ENCODE measurements at places on chromosomes 5 and 9.

- DNase-seq = no peak
These were observed 125.5 kb downstream of the SEC61B start for GRCh38 chr9:99347568-99347967.

- no peak for DNase-seq
These were observed 207.9 kb downstream of the CDK5RAP2 start for GRCh38 chr9:120372040-120372439.

DNA sequence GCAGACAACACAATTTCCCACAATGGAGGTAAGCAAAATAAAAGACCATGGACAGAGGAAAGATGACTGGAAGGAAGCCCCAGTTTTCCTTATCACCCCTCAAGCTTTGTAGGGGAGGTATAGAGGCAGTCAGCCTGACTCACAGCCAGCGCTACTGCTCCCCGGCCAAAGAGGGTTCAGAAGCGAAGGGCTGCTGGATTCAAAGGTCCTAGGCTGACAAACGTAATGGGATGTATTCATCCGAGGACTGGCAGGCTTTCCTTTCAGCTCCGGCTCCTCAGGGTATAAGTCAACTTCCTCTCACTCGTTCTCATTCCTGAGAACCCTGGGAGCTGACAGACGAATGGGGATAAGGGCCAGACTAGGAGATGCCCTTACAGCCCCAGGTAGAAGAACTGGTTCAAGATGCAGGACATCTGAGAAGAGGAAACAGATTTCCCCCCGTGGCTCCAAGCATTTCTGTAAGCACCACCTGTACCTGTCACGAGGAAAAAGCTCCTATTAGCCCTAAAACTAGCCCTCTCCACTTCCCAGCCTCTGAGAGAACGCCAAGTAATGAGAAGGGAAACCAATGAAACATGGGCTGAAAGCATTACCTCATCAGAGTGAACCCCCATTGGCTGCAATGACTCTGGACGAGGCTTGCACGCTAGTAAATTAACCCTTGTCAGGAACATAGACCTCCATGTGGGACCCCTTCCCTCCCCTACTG lies 22.1 kb upstream of the FAM13B start:
- peak; percentile 63 for DNase-seq

DNA sequence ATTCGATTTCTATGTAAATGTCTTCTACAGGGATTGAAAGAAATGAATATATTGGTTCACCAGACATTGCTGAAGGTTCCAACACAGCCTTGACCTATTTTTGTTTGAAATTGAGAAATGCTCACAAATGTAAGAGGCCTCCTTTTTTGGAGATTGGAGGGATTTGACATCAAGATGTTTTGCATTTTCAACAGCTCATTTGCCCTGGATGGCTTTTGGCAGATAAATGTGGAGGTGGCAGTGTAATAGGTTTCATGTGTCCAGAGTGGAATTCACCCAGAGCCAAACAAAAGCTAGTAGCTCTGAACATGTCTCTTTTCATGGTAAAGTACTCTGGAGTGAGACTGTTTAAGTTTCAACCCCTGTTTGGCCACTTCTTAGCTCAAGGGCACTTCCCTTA lies 77.3 kb downstream of the PALM2AKAP2 start:
- no peak for DNase-seq

DNA sequence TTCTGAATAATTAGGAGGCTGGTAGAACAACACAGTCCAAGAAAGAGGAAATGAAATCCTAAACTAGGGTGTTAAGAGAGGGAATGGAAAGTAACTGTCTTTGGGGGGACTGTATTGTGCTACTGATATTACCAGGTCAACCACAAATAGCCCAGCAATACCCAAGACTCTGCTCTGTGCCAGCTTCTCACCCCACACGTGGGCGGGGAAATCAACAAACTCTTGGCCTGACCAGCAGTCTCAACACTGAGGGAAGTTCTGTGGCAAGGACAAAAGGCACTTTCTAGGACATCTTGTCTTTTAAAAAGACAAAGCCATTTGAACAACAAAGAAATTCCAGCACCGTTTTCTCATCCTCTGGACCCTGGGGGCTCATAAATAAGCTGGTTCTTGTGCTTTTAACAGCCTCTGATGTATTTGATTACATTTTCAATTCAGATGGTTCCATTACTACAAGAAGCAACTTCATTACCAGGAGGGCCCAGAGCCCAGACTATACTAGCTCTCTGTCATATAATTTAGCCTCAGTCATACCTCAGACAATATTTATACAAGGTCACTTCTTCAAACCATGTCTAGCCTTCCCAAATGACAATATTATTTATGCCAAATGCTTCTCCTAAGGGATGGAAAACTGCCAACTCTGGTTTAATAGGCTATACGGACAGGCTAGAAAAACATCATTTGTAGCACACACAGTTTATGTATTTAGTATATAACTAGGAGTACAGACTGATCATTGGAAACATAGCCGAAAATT lies 297.8 kb downstream of the CWC27 start:
- peak; percentile 24 for DNase-seq

- DNase-seq = no peak
These were observed 105.1 kb upstream of the GNA14 start for GRCh38 chr9:77753180-77753579.

- DNase-seq = no peak
These were observed 75.8 kb downstream of the FGF18 start for GRCh38 chr5:171495122-171495700.

- no peak for DNase-seq
These were observed 26.4 kb upstream of the UGT3A1 start for GRCh38 chr5:36017622-36018021.

DNA sequence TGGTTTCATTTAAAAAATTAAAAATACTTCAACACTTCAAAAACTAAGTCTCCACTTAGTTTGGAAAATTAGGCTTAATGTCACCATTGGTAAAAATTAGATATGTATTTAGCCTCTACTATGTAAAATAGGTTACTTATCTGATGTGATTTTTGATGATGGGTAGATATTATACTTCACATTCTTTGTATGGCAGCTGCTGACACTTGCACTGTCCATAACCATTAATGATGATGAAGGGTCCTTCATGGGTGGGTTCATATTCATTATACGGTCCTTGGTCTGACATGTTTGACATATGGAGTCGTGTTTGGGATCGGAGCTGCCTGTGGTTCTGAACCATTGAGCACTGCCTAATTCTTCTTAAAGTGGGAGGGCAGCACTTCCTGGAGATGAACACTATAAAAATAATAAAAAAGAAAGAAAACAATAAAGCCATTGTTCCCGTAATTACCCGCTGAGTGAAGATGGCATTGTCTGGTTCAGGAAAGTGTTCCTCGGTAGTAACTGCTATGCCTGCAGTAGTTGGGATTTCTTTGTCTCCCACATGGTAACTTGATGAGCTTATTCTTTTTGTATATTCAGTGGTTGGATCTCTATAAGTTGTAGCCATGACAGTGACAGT lies 2.2 kb downstream of the LRRTM2 start:
- no peak for DNase-seq

DNA sequence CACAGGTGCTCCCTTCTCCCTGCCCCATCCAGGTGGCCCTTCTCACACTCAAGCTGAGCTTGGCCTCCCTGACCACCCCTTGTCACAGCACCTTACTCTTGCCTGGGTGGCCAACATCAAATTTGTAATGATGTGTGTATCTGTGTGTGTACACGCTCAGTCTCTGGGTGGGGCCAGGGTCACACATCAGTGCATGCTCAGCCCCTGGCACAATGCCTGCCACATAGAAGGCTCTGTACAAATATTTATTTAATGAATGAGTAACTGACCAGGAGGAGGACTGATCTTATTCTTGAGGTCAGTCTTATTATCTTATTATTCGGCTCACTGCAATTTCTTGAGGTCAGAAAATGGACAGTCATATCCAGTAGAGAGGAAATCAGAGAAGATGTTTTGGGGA lies 41.3 kb upstream of the HAND1 start:
- no peak for DNase-seq

DNA sequence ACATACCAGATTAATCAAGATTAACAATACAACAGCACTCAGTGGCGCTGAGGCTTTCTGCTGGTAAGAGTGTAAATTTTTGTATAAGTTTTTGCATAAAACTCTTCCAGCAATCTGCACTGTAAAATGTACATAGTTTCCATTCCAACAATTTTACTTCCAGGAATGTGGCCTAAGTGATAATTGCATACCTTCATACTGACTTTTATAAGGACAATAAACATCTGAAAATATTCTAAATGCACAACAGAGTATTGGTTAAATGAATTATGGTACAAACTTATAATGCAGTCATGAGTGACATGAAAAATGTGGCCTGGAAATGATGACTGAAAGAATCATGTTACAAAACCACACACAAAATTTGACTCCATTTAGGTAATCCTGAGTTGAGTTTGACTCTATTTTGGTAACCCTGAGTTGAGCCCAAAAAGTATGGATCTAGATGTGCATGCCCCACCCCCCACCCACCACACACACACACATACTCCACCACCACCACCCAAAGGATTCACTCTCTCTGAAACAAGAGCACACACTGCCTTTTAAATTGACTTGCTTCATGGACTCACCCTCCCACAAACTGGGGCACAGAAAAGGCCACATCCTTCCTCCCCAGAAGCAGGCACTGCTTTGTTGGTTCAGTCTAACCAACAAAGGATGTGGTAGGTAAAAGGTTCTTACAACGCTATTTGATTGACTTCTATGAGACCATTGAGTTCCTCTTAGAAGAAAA lies 137.6 kb downstream of the SUSD1 start:
- peak; percentile 58 for DNase-seq

- peak; percentile 93 for DNase-seq
These were observed at the start of gene MCIDAS for GRCh38 chr5:55226934-55227663. TSS of gene MCIDAS (minus strand) at chr5:55227315. CDS start at chr5:55227138, 177 bp downstream.

GRCh38 chr9:27047136-27047535 lies 41.7 kb upstream of the LRRC19 start:
- DNase-seq = no peak

DNA sequence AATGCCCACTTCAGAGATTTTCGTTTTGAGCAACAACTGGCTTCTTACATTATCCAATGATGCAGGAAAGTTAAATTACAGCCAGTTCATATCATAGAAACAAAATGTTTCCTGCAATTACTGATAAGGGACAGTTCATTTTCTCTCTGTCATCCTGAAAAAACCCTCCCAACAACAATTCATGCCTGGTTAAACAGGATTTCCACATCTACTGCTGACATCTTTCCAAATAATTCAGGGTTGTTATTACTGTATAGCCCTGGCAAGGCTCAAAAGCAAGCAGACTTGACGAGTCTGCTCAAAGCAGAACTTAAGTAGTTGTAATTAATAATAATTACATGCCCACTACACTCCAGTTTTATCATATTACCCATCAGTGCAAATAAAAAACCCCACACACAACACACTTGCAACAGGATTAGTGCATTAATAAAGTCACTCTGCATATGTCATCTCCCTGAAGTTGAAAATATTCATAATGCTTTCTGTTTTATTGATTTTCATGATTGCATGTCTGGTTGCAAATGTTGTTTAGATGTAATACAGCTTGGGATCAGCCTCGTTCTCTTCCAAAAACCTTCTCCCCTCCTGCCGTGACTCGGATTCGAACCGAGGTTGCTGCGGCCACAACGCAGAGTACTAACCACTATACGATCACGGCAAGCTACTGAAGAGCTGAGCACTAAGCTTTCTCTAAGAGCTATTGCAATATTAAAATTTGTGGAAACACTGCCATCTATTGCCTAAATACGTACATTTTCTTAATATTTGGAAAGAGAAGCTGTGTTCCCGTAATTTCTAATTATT lies 119.6 kb upstream of the NFIB start:
- no peak for DNase-seq

DNA sequence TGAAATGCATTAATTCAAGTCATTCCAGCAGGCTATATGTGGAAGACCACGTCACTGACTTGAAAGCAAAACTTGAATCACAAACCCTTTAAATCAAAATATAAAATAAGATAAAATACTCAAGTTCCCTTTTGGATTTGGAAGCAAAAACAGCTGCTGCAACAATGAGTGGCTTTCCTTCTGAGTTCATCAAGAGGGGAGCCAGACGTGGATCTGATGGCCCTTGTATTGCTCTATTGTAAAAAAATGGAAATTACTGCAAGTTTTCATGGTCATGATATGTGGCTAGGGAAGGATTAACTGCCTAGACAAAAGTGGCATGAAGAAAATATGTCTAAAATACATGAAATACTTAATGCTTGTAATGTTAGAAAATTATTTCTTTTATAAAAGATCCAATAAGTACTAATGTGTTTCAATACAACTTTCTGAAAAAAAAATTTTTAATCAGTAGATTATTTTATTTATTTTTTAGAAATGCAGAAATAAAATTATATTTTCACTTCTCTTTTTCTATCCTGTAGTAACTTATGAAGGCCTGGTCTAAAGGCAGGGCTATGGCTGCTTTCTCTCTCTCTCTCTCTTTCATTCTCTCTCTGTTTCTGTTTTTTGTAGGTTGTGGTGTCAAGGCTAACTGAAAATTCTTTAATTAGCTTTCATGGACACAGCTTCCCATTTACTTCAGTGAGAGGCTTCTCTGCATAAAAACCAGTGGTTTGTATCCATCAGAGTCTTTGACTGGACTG lies 24.0 kb downstream of the LIX1 start:
- DNase-seq = no peak

- no peak for DNase-seq
These were observed 148.8 kb downstream of the DCP2 start for GRCh38 chr5:113125371-113125770.

- no peak for DNase-seq
These were observed 29.4 kb downstream of the GSN start for GRCh38 chr9:121297389-121297788.

DNA sequence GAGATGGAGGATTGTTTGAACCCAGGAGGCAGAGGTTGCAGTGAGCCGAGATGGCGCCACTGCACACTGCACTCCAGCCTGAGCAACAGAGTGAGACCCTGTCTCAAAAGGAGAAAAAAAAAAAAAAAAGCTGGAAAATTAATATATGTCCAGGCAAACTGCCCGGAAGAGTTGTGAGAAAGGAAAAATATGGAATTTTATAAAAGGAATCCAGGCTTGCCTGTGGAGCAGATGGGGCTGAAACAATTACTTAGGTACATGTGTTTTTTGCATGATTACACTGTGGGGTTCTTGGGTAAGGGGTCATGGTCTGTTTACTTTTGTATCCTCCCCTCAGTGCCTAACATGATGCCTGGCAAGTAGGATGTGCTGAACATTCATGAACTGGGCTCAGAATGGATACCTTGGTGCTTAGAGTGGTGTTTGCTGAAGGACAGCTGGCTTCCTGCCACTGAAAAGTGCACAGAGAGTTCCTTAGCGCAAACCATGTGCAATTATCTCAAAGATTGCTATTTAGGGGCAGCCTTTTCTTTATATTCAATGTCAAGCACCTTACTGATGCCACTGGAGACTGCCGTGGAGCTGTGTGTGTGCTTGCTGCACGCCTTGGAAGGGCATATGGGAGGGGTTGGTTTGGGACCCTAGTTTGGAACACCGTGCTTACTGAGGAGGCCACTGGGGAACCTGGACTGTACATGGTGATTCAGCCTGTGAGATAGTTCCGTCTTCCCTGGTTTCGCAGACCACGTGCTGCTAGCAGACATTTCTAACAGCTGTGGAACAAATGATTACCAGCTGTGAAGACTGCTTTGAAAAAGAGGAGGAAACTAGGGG lies 78.4 kb downstream of the MAP1B start:
- no peak for DNase-seq

DNA sequence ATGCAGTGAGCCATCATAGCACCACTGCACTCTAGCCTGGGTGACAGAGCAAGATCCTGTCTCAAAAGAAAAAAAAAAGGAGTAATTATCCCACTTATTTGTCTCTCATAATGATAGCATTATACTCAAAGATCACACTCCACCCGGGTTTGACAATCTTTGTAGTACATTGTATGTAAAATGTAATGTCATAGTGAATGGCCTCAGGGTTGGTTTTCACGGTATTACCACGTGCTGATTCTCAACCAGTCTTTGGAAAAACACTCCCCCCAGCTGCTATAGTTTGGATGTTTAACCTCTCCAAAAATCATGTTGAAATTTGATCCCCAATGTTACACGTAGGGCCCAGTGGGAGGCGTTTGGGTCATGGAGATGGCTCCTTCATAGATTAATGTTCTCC lies 402.4 kb upstream of the GRAMD2B start:
- DNase-seq = no peak
